ENCODE measurements at places on chromosomes 2 and 18.

- DNase-seq = no peak
Observed at GRCh38 chr2:197229509-197230443, 80.8 kb downstream of the ANKRD44 start.

- DNase-seq = no peak
Observed at GRCh38 chr18:53747663-53748160, 476.8 kb downstream of the MBD2 start.

- no peak for DNase-seq
Observed at GRCh38 chr18:58505181-58505580, 123.7 kb downstream of the ALPK2 start.

- DNase-seq = no peak
Observed at GRCh38 chr2:27320958-27321543, 1.8 kb downstream of the MPV17 start.

GRCh38 chr2:234674781-234675201 lies 177.9 kb upstream of the ARL4C start:
- DNase-seq = no peak

GRCh38 chr2:54709336-54709809 lies 14.1 kb upstream of the EML6 start:
- no peak for DNase-seq

DNA sequence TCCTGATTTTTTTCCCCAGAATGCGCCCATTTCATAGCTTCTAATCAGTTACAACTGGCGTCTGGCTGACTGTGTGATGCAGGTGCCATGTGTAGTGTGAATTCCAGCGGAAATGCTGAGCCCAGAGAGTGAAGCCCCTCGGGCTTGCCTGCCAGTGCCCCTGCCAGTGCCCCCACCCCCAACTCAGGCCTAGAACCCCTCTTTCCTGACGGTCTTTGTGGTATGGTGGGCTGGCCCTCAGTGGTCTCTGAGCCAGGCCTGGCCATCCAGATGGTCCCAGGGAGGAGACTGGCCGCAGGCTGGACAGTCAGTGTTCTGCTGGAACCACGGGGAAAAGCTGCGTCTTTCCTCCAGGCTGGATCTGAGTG lies 3.1 kb downstream of the RAMP1 start:
- no peak for DNase-seq

- no peak for DNase-seq
Observed at GRCh38 chr2:160790738-160791137, 297.1 kb upstream of the RBMS1 start.

GRCh38 chr2:82278416-82278815 lies 1973.9 kb upstream of the LRRTM1 start:
- no peak for DNase-seq

DNA sequence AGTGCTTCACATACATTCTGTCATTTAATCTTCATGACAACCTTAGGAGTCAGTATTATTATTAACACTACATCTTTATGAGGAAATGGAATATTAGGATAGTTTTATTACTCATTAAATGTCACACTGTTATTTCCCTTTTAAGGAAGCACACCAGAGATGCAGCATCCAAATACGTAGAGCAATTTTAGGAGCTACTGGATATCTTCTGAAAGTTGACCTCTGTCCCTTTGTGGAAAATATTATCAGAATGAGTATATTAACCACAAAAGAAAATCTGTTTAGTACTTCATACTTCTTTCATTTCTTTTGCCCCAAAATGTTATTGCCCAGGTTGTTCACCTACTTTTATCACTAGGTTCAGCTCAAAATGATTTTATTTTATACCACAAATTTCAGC lies 72.9 kb upstream of the APCDD1 start:
- no peak for DNase-seq

- no peak for DNase-seq
Observed at GRCh38 chr2:61924895-61925663, 19.6 kb downstream of the COMMD1 start.

GRCh38 chr2:98568161-98568956 lies 40.0 kb downstream of the COA5 start:
- no peak for DNase-seq

DNA sequence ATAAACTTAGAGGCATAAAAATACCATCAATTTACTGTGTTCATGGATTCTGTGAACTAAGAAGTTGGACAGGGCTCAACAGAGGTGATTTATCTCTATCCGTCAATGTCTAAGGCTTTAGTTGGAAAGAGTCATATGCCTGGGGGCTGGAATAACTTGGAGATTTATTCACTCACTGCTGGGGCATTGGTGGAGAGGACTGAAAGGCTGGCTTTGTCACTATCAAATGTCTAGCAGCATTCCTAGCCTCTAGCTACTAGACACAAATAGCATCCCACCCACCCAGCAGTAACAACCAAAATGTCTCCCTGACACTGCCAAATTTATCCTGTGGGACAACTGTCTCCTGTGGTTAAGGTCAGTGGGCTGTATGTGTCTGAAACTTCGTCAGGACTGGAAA lies 71.0 kb downstream of the EVA1A start:
- DNase-seq = no peak

GRCh38 chr2:20223407-20224163 lies 1.3 kb downstream of the SDC1 start:
- DNase-seq = peak; percentile 75

GRCh38 chr2:176291809-176292283 lies 22.6 kb downstream of the MTX2 start:
- DNase-seq = no peak

GRCh38 chr2:234147335-234147861 lies 96.9 kb downstream of the SPP2 start:
- no peak for DNase-seq

DNA sequence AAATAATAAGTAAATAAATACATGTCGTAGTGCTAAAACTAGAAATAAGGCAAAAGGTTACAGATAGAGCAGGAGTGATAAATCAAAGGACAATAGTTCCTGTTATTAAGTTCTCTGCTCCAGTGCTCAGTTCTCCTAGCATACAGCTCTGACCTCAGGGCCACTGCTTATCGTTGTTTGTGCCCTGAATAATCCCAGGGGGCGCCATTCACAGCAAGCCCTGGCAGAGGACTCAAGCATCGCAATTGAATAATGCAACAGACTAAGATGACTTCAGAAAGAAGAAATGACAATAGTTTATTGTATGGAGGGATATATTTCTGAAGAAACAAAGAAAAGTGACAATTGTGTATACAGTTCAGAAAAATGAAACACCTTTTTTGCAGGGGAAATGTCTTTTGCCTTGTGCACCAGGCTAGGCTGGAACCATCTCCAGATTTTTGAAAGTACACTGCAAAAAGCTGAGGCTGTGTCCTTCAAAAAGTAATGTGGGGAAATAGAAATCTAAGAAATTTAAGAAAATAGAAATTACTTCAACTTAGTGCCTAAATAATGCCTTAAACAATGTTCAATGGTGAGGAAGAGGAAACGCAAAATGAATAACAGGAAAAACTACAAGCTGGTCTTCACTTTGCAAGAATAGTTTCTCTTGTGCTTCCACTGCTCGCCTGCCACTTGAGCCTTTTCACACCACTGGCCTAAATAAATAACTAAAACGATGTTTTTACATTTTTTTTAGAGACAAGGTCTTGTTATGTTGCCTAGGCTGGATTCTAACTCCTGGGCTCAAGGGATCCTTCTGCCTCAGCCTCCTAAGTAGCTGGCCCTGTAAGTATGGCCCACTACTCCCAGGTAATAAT lies 19.0 kb upstream of the CCNYL1 start:
- DNase-seq = peak; percentile 38

GRCh38 chr2:206920310-206920709 lies 19.0 kb upstream of the CPO start:
- DNase-seq = no peak

GRCh38 chr18:56756966-56757365 lies 105.8 kb downstream of the WDR7 start:
- DNase-seq = no peak

DNA sequence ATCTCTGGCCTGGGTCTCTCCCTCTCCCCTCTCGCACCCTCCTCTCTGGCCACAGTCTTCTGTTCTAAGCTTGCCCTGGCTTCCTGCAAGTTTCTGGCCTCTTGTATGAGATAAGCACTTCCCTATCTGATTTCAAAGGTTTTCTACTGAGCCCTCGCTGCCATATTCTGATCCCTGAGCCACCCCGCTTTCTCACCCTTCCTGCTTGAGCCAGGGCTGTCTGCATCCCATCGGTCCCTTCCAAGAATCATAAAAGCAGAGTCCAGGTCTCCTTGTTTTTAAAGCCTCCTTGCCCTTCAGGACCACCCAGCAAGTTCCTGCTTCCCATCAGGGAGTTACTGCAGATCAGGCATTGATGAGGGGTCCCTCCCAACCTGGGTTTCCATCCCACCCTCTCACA lies 110.2 kb downstream of the PRKCE start:
- no peak for DNase-seq

DNA sequence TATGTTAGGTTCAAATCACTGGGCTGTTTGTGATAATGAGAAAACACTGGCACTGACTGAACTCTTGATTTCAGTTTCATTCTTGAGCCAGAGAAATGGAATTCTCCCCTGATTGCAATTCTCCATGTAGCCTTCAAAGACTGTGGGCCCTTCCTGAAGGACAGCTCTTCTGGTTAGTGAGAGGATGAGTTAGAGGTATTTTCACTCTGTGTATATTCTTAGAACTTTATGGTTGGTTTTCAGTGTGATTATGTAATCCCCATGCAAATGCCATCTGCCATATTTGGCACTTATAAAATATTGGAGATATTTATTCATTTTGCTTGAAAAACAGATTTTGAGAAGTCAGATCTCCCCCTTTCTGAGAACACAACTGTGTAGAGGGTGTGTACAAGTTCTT lies 323.7 kb downstream of the SLC4A3 start:
- DNase-seq = no peak

DNA sequence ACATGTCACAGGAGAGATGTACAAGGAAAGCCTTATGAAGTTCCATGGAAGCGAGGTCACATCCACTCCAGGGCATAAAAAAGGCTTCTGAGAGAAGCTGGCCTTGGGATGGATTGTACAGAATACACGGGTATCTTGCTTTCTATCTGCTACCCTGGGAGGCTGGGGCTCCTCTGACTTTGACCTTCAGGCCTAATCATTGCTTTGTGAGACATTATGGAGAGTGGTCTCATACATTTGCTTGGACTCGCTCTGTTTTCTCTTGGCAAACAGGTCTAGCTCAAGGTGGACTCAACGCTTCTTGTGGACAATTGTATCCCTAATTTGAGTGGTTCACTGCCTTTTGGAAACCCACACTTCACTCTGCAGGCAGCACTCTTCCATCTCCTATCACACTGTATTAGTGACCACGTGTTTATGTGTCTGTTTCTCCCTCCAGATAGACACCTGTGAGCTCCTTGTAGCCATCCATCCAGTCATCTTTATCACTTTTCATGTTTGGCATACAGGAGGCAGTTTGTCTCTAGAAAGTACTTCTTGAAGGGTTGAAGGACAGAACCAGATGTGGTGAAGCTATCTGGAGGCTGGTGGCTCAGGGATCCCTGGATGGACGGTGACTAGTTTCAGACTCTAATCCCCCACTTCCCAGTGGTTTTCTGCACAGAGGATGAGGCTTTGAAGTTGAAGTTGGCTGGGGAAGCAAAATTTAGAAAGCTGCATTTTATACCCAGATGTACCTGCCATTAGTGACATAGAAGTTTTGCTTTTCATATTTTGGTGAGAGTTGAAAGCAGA lies 267.8 kb downstream of the CYRIA start:
- no peak for DNase-seq

DNA sequence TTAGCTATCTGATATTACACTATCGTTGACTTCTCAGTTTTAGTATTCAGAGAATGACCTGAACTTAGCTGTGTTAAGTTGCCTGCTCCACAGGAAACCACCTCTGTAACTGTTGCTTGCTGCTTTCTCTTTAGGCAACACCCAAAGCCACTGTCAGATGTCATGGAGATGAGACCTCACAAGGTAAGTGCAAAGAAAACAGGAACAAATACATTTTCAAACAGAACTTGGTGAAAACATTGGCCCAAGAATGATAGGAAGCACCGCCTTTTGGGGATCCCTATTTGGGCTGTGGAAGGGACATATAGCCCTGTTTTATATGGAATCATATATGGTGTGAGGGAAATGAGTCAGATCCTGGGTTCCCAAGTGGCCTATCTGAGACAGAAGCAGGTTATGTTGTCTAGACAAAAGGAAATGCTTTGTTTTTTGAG lies 143.4 kb downstream of the UBE2E3 start:
- no peak for DNase-seq

DNA sequence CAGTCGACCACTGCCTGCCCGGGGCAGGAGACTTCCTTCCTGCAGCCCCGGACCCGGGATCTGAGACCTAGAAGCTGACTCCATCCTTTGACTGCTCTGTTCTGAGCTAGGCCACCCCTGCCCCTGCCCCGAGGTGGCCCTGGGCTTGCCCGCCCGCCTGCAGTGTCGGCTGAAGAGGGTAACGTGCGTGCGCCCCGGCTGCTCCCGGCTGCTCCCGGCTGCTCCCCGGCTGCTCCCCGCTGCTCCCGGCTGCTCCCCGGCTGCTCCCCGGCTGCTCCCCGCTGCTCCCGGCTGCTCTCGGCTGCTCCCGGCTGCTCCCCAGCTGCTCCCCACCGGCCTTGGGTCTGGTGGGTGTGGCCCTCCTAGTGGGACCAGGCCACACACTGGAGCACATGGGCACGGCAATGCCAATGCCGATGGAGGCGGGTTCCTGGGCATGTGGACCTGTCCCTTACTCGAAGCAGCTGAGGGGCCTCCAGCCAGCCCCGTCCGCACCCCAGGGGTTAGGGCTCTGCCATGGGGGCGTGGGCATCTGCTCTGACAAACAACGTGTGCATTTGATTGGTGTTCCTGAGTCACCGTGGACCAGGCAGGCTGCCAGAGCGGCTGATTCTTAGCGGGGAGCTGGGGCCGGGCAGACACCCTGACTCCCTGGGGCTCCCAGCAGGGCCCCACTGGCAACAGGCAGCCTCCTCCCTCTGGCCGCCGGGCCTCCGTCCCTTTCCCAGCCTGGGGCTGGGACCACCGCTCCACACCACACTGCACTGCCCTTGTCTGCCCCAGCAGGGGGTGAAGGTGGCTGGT lies 2.0 kb upstream of the GAL3ST2 start:
- no peak for DNase-seq

DNA sequence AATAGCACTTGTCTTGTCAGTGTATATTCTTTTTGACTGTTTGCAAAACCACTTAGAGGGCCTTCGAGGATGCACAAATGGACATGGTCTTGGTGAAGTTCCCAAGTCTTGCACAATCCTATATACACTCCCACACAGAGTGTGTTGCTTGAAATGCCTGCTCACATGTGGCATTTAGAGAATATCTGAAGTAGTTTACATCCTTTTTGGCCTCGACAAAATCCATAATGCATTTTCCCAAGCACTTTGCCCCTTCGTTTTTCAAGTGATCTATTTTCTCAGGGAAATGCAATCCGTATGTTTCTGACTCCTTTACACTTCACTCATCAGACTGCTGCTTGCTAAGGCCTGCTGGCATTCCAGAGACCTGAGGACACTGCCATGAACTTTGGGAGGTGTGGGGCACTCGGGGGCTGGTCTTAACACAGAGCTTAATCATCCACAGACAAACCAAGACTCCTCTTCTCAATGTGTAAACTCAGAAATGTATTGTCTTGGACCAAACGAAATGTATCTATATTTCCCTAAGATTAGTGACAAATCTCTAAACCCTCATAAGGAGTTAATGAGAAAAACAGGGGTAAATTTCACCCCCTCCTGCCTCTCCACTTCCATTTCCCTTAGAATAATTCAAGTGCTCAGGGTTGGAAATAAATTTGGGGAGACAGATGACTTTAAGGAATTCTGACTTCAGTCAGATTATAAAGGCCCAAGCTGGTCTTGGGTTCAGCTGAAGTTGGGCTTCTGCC lies 219.3 kb upstream of the APCDD1 start:
- no peak for DNase-seq

GRCh38 chr2:223997938-223998337 lies 40.7 kb downstream of the MRPL44 start:
- no peak for DNase-seq
